ENCODE measurements at places on chromosomes 5 and 9.

DNA sequence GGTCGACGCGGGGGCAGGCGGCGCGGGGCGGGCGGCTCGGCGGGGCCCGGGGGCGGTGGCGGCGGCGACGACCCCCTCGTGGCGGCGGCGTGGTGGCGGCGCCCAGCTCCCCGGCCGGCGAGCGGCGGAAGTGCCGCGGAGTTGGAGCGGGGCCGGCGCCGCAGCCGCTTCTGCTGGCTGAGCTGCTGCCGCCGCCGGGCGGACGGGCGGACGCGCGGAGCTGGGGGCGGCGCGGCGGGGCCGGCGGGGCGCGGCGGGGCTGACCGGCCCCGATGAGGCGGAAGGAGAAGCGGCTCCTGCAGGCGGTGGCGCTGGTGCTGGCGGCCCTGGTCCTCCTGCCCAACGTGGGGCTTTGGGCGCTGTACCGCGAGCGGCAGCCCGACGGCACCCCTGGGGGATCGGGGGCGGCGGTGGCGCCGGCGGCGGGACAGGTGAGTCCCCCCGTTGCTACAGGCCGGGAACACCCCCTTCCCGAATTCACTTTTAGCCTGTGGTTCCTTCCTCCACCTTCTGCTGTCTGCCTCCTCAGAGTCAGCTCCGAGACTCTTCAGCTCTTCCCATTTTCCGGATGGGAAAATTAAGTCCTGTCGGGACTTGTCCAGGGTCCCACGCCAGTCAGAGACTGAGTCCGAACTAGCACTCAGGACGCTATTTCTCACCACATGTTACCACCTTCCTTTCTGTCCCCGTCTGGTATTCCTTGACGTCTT lies at the start of gene GALNT10:
Gene GALNT10 (plus strand): TSS at position 139 of the 710 bp plus-strand sequence. CDS start 134 bp downstream, at position 273.
- peaks cover 52% of the 10 kb centered on the region for H3K4me1 ChIP-seq
- no peaks in the 10 kb centered on the region for H3K27me3 ChIP-seq
- H3K27ac ChIP-seq: peak within 1 kb of the TSS; percentile 90

GRCh38 chr9:18798106-18798505 lies 234.9 kb downstream of the SAXO1 start:
- H3K4me1 ChIP-seq: no peaks in the 10 kb centered on the region
- no peaks in the 10 kb centered on the region for H3K36me3 ChIP-seq
- no peak overlapping the region for H3K27ac ChIP-seq
- peaks cover 8% of the 10 kb centered on the region for H3K27me3 ChIP-seq
- no peak for DNase-seq

DNA sequence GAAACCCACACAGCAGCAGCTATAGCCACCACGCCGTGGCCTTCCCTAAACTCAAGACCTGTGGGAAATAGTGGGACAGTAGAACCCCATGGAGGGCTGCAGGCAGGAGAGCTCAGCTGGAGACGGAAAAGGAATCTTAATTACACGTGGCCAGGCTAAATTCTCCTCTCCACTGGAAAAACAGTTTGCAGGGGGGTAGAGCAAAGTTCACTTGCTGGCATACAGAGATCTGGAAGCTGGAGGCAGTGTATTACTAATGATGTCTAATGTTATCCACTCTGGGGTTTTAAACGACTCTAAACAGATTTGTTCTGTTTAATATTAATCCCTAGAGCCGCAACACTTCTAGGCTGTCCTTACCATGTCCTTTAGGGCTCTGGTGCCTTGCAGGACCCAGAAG lies 257.1 kb downstream of the SAXO1 start:
- H3K27ac ChIP-seq: no peak overlapping the region
- DNase-seq: no peak
- H3K36me3 ChIP-seq: no peaks in the 10 kb centered on the region
- no peaks in the 10 kb centered on the region for H3K27me3 ChIP-seq

- H3K4me1 ChIP-seq: peaks cover 44% of the 10 kb centered on the region
- no peaks in the 10 kb centered on the region for H3K36me3 ChIP-seq
- no peak overlapping the region for H3K4me3 ChIP-seq
- no peak for DNase-seq
- no peaks in the 10 kb centered on the region for H3K27me3 ChIP-seq
These were observed 3.9 kb downstream of the TBC1D2 start for GRCh38 chr9:98251551-98251950.

- H3K27me3 ChIP-seq: no peaks in the 10 kb centered on the region
- no peak overlapping the region for H3K4me3 ChIP-seq
- DNase-seq: no peak
- H3K36me3 ChIP-seq: peaks cover 66% of the 10 kb centered on the region
- H3K4me1 ChIP-seq: peaks cover 4% of the 10 kb centered on the region
These were observed 88.2 kb upstream of the CACNA1B start for GRCh38 chr9:137789295-137789895.

DNA sequence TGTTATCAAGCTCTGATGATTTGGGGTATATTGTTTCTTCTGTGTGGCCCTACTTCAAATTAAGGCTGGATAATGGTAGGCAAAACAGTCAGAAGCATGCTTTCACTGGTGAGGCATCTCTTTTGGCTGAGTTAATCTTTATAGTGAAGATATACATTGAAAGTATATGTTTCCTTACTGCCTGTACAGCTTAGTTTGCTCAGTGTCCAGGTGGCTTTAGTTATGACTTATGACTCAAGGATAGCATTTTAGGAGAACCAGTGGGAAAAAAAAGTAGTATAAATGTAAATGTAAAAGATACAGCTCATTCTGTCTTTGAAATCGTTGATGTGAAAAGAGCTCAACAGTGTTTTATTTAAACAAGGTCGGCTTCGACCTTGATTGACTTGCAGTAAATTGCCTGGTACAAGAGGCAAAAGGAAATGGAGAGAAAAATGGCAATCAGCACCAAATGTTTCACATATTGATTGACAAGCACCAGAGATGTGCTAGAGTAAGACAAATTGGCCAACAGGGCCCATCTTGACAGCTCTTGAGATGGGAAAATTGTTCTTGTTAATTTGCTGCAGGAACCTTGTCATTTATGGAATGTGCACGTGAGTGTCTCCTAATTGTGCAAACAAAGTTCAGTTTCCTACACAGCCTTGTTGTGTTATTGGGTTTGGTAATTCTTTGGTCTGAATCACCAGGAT lies 447.4 kb upstream of the WWC1 start:
- H3K36me3 ChIP-seq: no peaks in the 10 kb centered on the region
- no peak overlapping the region for H3K27ac ChIP-seq
- H3K4me3 ChIP-seq: no peak overlapping the region
- H3K27me3 ChIP-seq: no peaks in the 10 kb centered on the region

GRCh38 chr9:134338394-134339182 lies 12.3 kb downstream of the RXRA start:
- H3K36me3 ChIP-seq: no peaks in the 10 kb centered on the region
- no peak overlapping the region for H3K4me3 ChIP-seq
- peaks cover 15% of the 10 kb centered on the region for H3K4me1 ChIP-seq
- no peak overlapping the region for H3K27ac ChIP-seq
- DNase-seq: no peak

GRCh38 chr5:95617057-95617456 lies 2.8 kb upstream of the GPR150 start:
- H3K27ac ChIP-seq: no peak overlapping the region
- no peak overlapping the region for H3K4me3 ChIP-seq
- peaks cover 14% of the 10 kb centered on the region for H3K4me1 ChIP-seq
- DNase-seq: no peak
- H3K27me3 ChIP-seq: no peaks in the 10 kb centered on the region

DNA sequence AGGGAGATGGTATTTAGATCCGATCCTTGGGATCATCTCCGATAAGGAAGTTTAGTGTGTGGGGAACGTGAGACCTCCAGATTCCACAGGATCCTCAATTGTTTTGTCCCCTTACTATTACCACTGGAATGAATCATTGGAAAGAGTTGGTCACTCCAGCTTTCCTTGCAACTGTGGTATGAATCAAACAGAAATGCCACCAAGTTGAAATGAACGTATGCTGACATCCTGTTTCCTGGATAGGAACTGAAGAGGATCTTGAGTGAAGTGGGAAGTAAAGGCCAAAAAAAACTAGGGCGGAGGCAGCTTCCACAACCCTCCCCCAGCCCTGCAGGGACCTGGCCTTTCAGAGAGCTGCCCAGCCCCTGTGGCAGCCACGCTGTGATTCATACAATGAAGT lies 23.9 kb downstream of the IRX1 start:
- no peak overlapping the region for H3K27ac ChIP-seq
- no peaks in the 10 kb centered on the region for H3K4me1 ChIP-seq
- no peak overlapping the region for H3K4me3 ChIP-seq
- H3K36me3 ChIP-seq: no peaks in the 10 kb centered on the region

- no peak overlapping the region for H3K4me3 ChIP-seq
- no peaks in the 10 kb centered on the region for H3K27me3 ChIP-seq
- no peak for DNase-seq
- no peaks in the 10 kb centered on the region for H3K36me3 ChIP-seq
These were observed 1194.1 kb downstream of the EFNA5 start for GRCh38 chr5:106476630-106477029.

DNA sequence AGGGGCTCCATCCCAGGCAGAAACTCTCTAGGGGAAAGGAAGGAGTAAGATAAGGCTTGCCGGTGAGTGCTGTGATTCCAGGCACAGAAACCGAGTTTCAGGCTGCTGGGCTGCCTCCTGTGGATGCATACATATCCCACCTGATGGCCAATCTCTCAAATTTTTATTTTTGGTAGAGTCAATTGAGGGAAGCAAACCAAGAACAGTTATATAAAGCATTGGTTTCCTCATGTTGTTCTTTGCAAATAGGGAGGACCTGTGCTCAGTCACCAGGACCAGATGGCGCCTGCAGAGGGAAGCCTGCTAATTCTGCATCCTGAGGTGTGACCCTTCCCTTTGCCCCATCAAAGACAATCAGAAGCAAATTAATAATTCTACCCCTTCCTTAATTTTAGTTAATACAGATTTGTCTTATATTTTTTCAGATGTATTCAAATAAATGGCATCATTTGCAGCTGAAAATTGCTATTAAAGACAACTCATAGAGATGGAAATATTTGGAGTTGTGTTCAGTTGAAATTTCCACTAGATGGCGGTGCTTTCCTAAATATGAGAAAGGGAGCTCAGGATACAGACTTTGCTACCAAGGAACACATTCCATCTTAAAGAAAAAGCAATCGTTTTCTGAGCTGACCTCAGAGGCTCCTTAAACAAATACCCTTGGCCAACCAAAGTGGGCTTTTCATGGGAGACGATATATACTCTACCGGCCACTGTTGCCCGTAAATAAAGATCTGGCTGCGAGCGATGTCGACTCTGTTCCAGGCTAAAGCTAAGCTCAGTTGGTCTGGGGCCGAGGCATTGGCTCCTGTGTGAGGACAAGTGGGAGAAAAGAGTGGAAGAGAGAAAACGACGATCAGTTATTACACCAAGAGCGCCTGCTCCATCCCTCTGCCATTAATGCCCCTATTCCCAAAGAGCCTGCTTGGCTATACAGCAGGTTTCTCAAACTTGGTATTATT lies 225.7 kb upstream of the KLF9 start:
- no peaks in the 10 kb centered on the region for H3K4me1 ChIP-seq
- H3K27ac ChIP-seq: no peak overlapping the region
- H3K36me3 ChIP-seq: no peaks in the 10 kb centered on the region
- no peak overlapping the region for H3K4me3 ChIP-seq
- peaks cover 10% of the 10 kb centered on the region for H3K27me3 ChIP-seq

DNA sequence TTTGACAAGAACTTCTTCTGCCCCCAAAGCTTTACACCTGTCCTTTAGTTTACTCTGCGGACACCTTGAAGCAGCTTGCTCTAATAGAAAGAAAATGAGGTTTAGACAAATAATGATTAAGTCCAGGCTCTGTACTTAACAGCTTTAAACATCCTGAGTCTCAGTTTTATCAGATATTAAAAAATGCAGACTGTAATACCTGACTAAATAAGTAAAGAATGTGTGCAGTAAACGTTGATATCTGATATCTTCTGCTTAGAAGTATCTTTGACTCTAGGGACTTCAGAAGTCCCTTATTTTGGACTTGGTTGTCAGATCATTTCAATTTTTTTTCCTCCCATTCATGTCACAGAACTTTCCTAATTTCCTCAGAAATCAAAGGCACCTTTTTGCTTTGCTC lies 1060.4 kb downstream of the CDH12 start:
- no peak overlapping the region for H3K27ac ChIP-seq
- no peaks in the 10 kb centered on the region for H3K4me1 ChIP-seq
- H3K4me3 ChIP-seq: no peak overlapping the region
- H3K36me3 ChIP-seq: no peaks in the 10 kb centered on the region
- H3K27me3 ChIP-seq: no peaks in the 10 kb centered on the region

DNA sequence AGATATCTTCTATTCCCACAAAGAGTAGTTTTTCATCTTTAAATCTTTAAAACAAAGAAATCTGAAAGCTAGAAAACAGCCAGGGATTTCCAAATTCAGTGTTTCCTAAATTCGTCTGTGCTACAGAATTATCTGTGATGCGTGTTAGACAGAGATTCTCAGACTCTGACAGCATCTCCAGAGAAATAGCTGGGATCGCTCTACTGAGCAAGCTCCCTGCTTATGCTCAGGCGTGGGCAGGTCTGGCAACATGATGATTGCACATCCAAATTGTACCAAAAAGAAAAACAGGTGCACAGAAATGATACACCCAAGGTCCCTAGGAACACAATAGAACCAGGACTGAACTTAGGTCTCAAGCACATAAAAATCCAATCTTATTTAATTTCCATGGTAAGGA lies 22.8 kb upstream of the CRHBP start:
- no peak overlapping the region for H3K27ac ChIP-seq
- no peaks in the 10 kb centered on the region for H3K4me1 ChIP-seq
- peaks cover 28% of the 10 kb centered on the region for H3K27me3 ChIP-seq
- no peak overlapping the region for H3K4me3 ChIP-seq
- no peaks in the 10 kb centered on the region for H3K36me3 ChIP-seq
- DNase-seq: no peak

GRCh38 chr9:87594194-87594593 lies 96.5 kb downstream of the DAPK1 start:
- H3K27me3 ChIP-seq: no peaks in the 10 kb centered on the region
- H3K4me1 ChIP-seq: peaks cover 3% of the 10 kb centered on the region
- no peak for DNase-seq
- no peak overlapping the region for H3K27ac ChIP-seq
- H3K36me3 ChIP-seq: no peaks in the 10 kb centered on the region

DNA sequence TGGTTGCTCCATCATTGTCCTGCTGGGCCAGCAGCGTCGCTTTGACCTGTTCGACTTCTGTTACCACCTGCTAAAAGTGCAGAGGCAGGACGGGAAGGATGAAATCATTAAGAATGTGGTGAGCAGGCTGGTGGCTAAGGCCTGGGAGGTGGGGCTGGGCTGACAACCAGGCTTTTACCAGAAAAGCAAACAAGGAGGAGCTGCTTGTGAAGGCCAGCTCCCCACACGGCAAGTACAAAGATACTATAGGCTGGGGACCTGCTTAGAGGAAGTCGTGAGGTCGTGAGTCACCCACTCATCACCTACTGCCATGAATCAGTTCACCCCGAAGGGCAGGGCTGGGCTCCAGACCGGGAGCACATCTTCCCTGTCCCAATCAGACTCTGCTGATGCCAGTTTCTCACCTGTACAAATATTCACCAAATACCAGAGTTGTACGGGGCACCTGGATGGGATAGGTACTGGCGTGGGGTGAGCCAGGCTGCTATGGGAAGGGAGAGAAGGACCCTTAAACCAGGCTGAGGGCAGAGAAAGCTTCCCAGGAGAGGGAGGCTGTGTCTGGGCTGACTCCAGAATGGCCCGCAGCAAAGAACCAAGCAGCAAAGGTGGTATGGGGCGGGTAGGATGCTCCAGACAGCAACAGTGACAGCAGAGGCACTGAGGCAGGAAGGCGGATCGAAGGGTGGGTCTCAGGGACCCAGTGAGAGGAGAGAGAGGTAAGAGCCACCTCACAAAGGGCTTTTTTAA lies 69.3 kb upstream of the NIPAL4 start:
- H3K4me3 ChIP-seq: no peak overlapping the region
- no peak for DNase-seq
- H3K27ac ChIP-seq: peak overlapping the region; percentile 91
- H3K36me3 ChIP-seq: peaks cover 78% of the 10 kb centered on the region

GRCh38 chr5:140631831-140632365 lies 1.1 kb downstream of the CD14 start:
- no peaks in the 10 kb centered on the region for H3K27me3 ChIP-seq
- no peak for DNase-seq
- peak overlapping the region; percentile 91 for H3K4me3 ChIP-seq
- peaks cover 27% of the 10 kb centered on the region for H3K4me1 ChIP-seq

Measured in naive thymus-derived CD8-positive, alpha-beta T cell (primary cell).